Sciatic nerve (tissue), 2 donors: ENCODE measurements at places on chromosomes 4 and X.

GRCh38 chr4:187073820-187074219 is 350.2 kb upstream of the FAT1 start:
- DNase-seq: no peak

GRCh38 chr4:7530082-7530481 is 95.4 kb upstream of the PSAPL1 start:
- no peak for DNase-seq

GRCh38 chr4:169238445-169238844 is 32.3 kb downstream of the SH3RF1 start:
- no peak for DNase-seq

- DNase-seq: no peak
Observed at GRCh38 chrX:68488657-68489056, 10.2 kb upstream of the YIPF6 start.

GRCh38 chrX:140317462-140317861 is 187.4 kb downstream of the SOX3 start:
- DNase-seq: no peak

- DNase-seq: no peak
Observed at GRCh38 chrX:19544693-19545305, 29.5 kb upstream of the MAP3K15 start.

- DNase-seq: no peak
Observed at GRCh38 chr4:46492394-46492793, 102.5 kb upstream of the GABRA2 start.
